ENCODE measurements at places on chromosomes 12 and 14. TPM values are rescaled to one million over a fixed set of nuclear protein-coding genes. Genes with fewer than 3 reads are reported as not detected.

DNA sequence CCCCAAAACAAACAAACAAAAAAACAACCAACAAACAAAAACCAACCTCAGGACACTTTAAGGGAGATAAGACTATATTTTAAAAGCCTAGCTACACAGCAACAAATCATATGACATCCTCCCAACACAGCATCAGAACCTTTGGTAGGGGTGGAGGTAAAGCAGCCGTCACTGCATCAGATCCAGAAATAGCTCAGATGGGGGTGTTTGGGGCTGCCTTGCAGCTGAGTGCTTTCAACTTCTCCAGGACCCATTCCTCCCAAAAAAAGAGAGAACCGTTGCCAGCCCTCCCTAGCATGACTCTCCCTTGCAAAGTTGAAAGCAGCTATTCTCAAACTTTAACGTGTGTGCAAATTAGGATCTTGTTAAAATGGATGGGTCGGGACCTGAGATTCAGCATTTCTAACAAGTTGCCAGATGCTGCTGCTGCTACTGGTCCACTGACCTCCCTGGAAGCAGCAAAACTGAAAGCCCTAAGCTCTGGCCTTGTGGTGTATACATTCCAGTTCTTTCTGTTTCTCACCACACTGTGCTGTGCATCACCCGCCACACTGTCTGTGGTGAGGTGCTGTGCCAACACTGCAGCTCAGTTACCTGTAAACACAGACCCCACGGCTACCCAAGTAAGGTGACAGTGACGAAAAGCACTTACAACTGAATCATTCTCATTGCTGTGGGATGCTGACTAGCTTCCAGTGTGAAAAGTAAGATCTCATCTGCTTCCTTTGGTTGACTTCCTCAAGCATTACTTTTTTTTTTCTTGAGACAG is 54.0 kb downstream of the SLC38A1 start:
- no peak for DNase-seq

DNA sequence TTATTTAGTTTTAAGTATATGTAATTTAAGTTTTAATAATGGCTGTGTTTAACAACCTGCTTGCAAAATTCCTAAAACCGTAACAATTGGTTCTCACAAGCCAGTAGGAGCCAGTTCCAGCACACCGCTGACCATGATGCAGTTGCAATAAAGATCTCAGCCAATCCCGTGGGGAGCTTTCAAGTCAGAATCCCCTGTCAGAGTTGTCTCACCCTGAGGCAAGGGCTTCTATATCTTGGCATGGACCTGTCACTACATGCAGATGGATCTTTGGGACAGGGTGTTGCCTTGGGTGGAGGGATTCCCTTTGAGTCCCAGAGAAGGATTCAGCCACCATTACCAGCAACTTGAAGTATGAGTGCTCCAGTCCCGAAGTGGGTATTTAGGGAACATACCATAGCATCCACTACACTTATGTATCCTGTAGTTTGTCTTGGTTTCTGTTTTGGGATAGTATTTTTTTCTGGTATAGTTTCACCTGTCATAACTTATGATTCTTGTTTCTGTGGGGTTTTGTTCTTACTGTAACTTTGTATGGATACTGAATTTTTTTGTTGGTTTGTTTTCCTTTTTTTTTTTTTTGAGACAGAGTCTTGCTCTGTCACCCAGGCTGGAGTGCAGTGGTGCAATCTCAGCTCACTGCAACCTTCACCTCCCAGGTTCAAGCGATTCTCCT is 30.1 kb upstream of the LIMA1 start:
- no peak for DNase-seq

DNA sequence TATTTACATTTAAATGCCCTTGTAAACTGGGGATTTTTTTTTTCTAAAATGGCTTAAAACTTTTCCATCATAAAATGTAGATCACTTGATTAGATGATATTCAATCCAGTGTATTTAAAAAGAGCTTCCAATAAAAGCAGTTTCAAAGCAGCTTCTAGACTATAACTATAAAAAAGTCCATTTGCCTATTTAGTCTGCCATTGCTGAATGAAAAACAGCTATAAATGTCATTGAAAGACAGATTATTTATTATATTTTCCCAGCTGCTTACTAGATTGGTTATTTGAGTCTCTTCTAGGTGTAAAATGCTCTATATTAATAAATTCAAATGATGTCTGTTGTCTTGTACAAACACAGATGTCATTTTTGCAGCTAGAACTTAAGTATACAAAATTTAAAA is 414.8 kb downstream of the RMST start:
- no peak for DNase-seq

- no peak for DNase-seq
Observed at GRCh38 chr12:1059162-1059561, 68.1 kb downstream of the ERC1 start.

The KIF5A gene
- total RNA-seq, result 1.3 TPM

The COCH gene
- 1.6 TPM for total RNA-seq

Measured in kidney (tissue), 22 donors.